Kidney glomerular epithelial cell (primary cell): ENCODE measurements at places on chromosomes 13 and 19.

GRCh38 chr13:37539976-37540605 lies 58.5 kb downstream of the POSTN start:
- DNase-seq = no peak

DNA sequence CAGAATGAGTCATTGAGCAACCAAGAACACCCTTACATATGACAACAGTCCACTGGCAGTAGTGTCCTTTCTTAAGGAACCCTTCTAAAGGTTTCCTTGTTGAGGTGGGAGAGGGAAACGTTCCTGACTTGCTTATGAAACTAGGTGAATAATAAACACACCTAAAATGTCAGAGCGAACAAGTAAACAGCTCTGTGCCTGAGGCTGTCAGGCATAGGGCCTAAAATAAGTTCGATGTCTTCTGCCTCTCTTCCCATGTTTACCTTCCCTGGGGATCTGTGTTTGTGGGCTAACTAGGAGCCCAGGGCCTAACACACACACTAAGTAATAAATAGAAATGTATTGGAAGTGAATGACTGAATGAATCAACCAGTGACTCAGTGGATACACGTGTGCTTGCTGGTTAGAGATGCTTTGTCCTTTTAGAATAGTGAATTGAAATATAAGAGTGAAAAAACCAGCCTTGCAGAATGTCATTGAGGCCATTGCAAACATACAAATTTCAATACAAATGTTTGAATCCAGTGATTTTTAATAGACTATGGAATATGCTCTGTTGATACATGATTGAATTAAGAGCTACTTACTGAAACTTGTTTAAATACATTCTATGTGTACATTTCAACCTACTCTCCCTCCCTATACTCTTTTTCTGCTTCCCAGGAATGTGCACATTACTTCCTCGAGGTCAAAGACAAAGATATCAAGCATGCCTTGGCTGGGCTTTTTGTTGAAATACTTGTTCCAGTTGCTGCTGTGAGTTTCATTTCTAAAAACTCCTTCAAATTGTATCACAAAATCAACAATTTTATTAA lies 102.9 kb downstream of the FRY start:
- no peak for DNase-seq

GRCh38 chr13:39402221-39402970 lies 200.6 kb downstream of the LHFPL6 start:
- DNase-seq = no peak

- no peak for DNase-seq
Observed at GRCh38 chr13:31629085-31629780, 110.1 kb upstream of the RXFP2 start.

DNA sequence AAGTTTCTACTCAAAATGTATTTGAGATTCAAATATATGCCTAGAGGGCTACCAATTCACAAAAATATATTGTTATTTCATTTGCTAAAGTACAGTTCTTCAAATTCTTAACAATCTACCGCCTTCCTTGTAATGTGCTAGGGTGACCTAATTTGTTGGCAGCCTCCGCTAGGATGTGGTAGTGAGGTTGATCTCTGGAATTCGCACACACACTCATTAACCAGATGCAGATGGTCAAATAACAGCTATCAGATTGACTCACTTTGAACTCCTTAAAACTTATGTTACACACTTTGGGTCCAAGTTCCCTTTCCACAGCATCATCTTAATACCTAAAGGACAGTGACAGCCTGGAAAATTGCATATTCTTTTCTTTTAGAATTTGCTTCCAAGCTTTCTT lies 367.3 kb downstream of the DCT start:
- peak; percentile 91 for DNase-seq

DNA sequence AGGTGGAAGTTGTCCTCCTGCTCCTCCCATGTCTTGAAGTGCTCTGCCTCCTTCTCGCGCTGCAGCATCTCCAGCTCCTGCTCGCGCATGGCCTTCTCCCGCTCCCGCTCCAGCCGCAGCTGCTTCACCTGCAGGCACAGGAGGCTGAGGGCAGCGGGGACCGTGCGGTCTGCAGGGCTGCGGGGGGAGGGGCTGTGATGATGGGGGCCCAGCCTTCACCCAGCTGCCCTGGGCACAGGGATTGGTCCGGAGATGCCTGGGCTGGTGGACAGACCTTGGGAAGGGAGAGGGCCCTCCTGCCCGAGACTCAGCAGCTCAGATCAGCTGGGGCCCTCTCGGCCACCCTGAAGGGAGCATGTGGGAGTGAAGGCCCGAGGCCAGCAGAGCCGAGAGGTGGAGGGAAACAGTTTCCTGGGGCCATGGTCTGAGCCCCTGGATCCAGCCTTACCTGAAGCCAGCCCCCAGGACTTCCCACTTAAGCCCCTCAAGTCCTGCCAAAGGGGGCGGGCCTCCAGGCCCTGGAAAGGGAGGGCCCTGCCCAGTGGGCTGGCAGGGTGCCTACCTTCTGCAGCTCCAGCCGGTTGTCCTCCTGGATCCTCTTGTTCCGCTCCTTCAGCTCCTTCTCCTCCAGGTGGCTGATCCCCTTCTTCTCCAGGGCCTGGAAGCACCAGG lies 6.3 kb downstream of the CACTIN start:
- no peak for DNase-seq

DNA sequence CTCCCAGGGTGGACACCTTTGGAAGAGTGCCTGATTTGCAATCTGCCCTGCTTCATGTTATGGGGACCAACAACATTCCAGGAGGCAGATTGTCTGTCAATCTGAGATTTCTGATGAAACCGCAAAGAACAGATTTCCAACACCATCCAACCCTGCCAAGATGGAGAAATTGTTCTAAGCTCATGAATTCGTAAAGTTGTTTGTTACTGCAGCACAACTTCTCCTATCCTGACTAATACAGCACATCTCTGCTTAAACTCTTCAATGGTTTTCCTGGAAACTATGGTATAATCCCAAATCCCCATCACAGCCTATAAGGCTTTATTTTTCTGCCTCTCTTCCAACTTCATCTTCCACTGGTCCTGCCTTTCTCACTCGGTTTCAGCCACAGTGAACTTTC lies 210.3 kb upstream of the TSHZ3 start:
- DNase-seq = no peak

- DNase-seq = no peak
Observed at GRCh38 chr19:4909156-4909896, at the start of gene UHRF1. Gene UHRF1 (plus strand): TSS chr19:4909501. CDS start chr19:4910886, 1,385 bp downstream.

- peak; percentile 48 for DNase-seq
Observed at GRCh38 chr13:26946684-26947343, 186.2 kb upstream of the GPR12 start.

DNA sequence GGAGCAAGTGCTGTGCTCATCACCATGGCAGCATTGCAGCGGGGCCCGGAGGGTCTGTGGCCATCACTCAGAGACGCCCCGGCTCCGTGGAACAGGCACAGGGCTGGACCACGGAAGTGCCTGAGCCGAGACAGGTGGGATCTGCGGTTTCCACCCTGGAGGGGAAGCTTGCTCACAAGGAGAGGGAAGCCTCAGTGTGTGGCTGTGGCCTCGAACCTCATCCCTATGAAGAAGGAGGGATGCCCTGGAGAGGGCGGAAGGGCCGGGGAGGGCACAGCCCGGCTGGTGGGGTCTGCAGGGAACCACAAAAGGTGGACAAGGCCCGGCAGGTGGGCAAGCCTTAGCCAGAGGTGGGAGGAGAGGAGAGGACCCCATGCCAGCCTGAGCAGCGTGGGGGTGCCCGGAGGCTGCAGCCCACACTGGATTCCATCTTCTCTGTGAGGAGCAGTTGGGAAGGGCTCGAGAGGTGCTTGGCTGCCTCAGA lies 30.4 kb upstream of the TMEM255B start:
- no peak for DNase-seq

- no peak for DNase-seq
Observed at GRCh38 chr19:31144075-31144870, 205.0 kb downstream of the TSHZ3 start.
